ENCODE measurements at places on chromosomes 7 and 10.

GRCh38 chr7:107948645-107949442 is 54.1 kb downstream of the LAMB1 start:
- no peak for DNase-seq

DNA sequence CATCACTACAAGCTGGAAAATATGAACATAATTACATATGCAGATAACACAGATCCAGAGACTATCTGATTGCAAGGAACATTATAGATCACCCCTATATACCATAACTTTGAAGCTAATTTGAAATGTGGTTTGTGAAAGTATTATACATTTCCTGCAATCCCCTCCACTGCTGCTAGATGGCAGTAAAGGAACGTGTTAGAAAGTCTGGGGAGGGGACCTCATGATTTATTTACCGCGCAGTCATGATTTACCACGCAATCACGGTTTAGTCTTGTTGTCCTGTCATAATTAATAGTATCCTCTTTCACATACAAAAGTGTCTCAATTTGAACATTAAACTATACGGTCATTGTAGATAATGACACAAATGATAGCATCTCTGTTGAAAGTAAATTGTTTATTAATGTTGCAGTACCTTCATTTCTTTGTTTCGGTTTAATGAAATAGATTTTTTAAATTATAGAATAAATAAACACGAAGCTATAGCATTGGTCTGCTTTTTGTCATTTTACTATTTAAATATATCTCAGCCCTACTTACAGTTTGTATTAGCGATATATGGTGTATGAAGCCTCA is 145.3 kb upstream of the PRSS1 start:
- DNase-seq = peak; percentile 5

DNA sequence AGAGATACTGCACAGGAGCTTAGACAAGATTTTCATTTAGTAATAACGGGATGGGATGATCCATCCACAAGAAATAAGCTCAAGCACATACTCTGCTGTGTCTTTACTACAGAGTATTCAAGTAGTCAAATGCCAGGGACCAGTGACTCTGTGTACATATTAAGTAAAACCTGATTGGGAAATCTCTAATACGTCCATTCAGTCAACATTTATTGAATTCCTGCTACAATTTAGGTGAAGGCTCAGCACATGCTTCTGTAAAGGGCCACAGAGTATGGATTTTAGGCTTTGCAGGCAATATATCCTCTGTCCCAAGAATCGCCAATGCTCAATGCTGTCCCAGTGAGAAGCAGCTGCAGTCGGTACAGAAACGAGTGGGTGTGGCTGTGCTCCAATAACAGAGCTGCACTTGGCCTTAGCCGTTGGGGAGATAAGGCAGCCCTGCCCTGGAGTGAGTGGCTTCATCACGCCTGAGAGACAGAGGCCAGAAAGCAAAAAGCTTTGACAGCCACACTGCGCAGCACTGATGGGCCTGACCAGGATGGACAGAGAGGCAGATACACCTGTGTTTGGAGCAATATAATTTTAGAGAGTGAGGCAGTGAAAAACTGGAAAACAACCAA is 186.8 kb downstream of the PARD3 start:
- DNase-seq = no peak

DNA sequence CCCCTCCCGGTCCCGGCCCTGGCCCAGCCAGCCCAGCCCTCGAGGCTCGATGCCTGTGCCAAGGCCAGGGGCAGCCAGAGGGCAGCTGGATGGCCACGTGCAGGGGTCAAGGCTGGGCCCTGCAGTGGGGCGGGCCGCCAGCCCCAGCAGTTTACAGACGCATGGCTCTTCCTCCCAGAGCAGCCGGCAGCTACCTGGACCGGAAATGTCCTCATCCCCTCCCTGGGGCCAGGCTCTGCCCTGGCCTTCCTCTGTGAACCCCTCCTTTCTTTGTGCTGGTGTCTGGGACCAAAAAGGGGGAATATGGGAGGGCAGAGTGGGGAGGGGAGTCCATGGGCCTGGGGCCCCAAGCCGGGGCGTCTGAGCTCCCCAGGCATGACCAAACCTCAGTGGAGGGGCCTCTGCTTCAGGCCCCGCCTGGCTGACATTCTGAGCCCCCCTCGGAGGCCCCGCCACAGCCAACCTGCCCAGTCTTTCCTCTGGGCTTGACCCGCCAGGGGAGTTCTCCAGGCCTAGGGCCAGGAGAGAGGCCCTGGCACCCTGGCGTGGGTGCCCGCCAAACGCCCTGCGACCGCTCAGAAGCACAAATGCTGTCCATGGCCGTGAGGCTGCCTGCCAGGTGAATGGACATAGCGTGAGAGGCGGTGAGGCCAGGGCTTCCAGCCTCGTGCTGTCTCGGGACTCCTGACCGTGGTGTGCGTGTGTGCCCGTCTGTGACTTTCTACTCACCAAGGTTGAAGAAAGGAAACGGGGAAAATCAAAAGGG is 24.7 kb upstream of the AMZ1 start:
- DNase-seq = no peak

GRCh38 chr7:70761711-70762328 is 370.1 kb upstream of the GALNT17 start:
- no peak for DNase-seq

- peak; percentile 44 for DNase-seq
Observed at GRCh38 chr7:112383671-112384417, 66.4 kb upstream of the IFRD1 start.

DNA sequence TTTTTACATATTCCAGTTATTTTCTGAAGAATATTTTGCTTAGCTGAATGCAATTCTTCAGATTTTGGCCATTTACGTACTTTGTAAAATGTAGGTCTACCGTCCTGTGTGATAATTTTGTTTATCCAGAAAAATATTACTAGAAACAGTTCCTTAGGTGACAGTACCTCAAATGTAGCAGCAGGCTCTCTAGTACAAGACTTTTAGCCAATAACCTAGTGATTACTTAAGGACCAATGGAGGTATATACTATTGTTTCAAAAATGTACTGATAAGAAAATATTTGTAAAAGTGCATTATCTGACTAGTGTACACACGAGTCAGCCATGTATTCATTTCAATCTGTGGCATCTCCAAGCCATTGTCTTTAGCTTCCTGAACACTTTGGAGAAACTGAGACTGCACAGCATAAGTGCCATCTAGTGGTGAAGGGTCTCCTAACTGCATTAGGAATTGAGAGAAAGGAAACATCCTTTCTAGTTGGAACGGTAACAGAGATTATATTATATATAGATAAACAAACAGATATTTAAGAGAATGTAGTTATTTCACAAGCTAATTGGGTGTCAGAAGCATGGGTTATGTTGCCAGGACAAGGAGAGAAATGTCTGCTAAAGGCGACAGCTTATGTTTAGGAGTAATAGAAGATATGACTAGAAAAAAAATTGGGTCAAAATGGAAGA is 23.7 kb downstream of the RTKN2 start:
- peak; percentile 50 for DNase-seq

DNA sequence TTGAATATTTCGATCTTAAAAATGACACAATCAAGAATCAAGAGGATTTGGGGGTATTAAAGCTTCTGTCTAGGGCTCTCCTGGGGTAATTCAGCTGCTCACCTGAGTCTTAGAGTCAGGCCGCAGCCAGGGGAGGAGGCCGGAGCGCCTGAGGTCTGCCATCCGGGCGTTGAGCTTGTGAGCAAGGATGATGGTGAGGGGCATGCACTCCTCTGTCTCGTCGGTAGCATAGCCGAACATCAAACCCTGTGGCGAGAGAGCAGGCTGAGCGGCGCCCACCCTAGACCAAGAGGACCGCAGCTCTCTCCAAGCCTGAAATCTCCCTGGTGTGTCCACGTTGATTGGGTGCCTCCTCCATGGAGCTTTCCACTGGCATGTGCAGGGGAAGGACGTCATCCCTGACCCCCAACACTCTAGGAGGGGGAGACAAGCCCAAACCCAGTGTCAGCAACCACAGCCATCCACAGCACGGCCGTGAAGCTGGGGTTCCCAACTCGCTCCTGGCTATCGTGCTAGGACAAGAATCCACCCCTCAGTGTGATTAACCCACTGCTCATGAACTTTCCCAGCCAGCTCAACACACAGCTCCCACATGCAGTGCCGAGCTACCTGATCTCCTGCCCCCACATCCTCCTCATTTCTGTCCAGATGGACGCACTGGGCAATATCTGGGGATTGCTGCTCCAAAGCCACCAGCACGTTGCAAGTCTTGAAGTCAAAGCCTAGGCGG is 9.2 kb downstream of the MAT1A start:
- DNase-seq = no peak

DNA sequence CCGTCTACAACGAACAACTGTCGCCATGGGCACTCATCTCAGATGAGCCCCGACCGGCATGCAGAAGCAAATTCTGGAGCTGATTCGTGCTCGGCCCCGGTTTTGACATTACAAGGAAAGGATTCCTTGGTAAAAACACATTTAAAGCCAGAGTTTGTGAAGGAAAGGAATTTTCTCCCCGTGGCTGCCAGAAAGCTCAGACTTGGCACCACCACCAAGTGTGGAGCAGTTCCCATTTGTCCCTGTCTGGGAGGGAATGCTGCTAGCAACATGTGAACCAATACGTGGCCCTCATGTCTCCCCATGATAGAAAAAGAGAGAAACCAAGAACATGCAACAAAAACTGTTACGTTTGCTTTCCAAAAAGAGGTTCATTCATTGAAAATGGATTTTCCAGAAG is 55.2 kb upstream of the DDC start:
- no peak for DNase-seq

DNA sequence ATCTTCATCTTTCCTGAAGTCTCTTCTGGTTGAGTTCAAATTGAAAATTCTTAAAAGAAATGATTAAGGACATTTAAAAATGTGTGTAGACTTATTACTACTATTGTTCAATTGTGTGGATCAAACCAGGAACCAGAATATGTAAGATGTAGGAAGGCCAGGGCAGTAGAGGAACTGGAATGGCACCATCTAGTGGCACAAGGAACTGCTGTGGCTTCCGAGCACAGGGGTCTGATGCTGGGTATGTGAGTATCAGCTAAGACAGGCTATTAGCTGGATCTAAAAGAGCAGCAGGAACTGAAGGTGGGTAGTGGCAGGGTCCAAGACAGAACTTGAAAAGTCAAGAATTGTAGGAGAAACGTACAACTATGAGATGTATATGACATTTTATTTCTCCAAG is 247.3 kb downstream of the SEMA3A start:
- DNase-seq = peak; percentile 17

- DNase-seq = no peak
Observed at GRCh38 chr10:130495116-130495862, 359.1 kb downstream of the GLRX3 start.

DNA sequence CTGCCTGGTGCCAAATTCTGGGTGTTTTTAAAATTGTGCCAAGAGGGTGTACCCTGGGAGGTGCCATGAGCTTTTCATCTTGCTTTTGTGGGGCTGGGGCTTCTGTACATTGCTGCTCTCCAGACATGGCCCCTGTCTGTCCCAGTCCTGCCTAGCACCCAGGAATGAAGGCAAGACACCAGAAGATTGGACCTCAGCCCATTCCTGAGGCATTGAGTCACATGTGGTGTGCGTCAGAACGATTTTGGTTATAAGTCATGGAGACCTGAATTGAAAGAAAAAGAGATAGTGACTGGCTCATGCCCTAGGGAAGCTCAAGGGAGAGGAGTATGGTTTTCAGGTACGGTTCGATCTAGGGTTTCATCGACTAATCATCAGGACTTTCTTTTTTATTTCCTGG is 493.2 kb downstream of the TYW1 start:
- DNase-seq = no peak

GRCh38 chr7:148672041-148672440 is 26.7 kb upstream of the CUL1 start:
- DNase-seq = no peak

DNA sequence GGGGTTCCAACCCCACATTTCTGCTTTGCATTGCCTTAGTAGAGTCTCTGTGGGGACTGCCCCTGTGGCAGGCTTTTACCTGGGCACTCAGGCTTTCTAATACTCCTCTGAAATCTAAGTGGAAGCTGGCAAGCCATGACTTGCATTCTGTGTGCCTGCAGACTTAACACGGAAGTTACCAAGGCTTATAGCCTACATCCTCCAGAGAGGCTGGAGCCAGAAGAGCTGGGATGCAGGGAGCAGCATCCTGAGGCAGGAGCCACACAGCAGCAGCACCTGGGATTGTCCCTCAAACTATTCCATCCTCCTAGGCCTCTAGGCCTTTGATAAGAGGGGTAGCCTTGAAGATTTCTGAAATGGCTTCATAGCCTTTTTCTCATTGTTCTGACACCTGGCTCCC is 22.1 kb upstream of the ABCC2 start:
- no peak for DNase-seq

DNA sequence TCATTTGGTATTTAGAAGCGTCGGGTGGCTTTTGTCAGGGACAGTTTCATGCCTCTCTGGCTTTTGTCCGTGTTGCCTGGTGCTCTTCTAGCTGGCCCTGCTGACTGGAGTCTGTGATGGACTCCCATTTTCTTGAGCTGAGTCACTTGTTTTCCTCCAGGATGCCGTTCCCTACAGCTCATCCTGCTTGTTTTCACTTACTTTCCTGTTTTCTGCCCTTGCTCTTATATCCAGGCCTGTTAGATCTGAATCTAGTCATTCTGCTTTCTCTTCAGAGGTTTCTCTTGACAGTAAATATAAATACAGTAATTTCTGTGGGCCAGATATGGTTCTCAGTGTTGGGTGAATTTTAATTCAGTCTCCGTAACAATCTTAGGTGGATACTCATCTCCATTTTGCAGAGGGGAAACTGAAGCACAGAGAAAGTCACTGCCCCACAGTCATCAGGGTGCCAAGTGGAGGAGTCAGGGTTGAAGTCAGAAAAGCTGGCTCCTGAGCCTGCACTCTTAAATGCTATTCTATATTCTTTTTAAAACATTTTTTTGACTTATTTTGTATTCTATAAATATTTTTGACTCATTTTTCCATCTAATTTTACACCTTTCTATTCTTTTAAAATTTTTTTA is 85.4 kb downstream of the CCNY start:
- DNase-seq = no peak

DNA sequence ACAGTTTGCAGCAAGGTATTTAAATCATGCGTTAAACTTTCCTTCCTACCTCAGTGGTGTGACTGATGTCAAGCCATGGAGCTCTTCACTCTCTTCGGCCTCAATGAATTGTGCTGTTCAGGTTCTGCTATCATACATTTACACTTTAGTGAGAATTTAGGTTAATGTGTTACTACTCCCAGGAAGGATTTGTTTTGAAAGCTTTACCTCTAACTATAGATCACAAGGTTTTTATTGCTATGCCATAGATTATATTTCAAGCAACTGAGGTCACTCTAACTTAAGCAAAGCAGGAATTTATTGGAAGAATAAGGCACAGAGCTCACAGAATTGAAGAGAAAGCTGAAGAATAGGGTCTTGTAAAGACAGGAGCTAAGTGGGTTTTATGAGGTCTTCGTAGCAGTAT is 11.0 kb upstream of the ADD3 start:
- no peak for DNase-seq

GRCh38 chr7:104795616-104796398 is 218.2 kb upstream of the KMT2E start:
- DNase-seq = no peak

DNA sequence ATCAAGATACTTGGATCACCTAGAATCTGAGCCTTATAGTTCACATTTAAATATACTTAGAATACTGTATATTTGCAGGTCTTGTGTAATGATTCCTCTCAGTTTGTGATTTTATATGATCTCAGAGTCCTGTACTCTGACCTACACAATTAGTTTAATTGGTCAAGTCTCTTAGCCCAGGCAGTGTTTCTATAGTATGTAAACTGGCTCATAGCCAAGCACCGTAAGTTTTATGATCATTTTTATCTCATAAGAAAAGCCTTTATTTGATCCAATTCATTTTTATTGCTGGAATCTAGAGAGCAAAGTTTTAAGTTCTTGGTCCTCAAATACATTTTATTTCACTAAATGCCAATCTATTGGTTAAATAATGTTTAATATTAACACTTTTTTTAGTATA is 242.2 kb downstream of the MALRD1 start:
- DNase-seq = no peak

GRCh38 chr10:33189808-33190207 is 144.7 kb downstream of the NRP1 start:
- DNase-seq = no peak
